Tibial artery (tissue), 4 donors: ENCODE measurements at places on chromosomes 12 and 14.
A peak's percentile ranks its signal among the peaks of the same experiment; 100 is the strongest.

DNA sequence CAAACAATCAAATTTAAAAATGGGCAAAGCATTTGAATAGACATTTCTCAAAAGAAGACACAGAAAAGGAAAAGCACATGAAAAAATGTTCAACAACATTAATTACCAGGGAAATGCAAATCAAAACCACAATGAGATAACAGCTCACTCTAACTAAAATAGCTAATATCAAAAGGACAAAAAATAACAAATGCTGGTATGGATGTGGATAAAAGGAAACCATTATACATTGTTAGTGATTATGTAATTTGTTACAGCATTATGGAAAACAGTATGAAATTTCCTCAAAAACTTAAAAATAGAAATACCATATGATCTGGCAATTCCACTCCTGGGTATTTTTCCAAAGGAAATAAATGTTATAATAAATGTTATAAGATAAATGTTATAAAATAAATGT is 52.9 kb downstream of the DUSP6 start:
- no peak for DNase-seq

DNA sequence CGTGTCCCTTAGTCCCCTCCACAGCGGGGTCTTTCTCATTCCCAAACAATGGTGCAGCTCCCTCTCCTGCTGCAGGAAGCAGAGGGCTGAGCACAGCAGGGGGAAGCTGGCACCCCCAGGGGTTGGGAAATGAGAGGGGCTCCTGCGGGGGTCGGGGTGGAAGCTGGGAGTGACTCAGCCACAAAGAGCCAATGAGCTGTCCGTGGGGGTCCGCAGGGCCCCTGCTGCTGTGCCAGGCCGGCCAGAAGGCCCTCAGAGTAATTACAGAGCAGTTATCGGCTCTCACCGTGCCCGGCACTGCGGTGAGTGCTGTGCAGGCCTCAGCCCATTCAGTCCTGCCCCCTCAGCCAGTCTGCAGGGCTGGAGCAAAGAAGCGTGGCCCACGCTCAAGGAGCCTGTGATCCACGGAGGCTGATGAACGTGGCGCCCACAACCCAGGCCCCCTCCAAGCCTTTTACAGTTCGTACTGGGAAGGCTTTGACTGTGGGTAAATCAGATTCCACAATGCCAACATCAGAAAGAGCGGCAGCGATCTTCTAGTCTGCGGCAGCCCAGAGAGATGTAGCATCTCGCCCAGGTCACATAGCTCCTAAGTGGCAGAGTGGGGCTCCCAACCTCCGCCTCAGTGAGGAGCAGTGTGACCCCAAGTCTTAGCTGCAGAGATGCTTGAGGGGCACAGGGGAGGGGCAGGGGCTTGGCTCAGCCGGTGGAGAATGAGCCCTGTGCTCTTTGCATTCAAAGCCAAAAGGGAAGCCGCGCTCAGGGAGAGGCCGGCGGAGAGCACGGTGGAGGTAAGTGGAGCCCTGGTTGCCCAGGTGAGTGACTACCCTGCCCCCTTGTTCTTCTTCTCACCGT is 43.4 kb downstream of the SLC6A12 start:
- DNase-seq = no peak

DNA sequence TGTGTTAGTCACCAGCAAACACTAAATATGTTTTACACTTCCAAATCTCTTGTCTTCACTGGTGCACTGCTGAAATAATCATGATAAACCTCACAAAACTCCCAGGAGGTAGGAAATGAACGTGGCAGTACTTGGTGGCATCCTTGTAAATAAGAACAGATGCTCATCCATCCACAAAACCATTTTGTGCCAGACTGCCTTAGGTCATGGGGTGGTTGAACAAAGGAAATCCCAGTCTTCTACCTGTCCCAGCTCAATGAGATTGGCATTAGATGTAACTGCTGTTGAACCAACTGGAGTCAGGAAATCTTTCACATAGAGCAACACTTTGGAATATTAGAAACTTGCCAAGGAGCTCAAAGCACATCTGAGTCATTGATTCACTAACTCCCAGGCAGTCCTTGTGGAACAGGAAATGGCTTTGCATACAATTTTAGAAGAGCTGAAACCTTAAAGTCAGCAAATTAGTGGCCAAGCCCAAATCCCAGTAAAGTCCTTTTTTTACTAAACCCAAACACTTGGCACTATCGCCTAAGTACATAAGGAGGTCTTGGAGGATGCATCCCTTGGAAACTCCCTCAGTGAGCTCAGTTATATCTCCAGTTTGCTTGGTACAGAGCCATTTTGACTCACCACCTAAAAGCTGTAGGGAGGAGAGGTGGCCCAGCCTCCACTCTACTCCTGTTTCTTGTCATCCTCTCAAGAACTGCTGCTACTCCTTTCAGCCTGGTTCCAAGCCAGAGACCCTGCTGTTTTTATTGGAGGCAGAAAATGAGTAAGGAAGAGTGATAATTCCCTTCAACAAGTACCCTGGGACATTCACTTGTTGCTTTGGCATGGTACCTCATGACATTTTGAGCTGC is 208.0 kb downstream of the NOVA1 start:
- DNase-seq = no peak

GRCh38 chr12:57109207-57110103 is 1.7 kb downstream of the STAT6 start:
- no peak for DNase-seq

DNA sequence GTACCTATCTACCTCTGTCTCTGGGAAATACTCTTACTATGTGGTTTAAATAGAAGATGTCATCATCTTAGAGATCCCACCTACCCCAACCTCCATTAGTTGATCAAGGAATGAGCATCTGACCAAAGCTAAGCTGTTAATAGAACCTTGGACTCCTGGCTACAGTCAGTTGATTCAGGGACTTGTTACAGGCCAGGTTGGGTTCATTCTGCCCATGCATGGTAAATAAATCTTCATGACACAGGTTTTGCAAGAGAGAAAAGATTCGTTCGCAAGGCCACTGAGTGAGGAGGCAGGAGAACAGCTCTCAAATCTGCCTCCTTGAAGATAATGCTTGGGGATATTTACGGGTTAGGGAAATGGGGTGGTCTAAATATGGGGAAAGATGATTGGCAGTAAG is 19.5 kb downstream of the SDR9C7 start:
- no peak for DNase-seq

GRCh38 chr12:67269633-67270573 is 745 bp downstream of the CAND1 start:
- DNase-seq = peak; percentile 79

GRCh38 chr12:50589650-50590435 is 85.1 kb downstream of the DIP2B start:
- no peak for DNase-seq

DNA sequence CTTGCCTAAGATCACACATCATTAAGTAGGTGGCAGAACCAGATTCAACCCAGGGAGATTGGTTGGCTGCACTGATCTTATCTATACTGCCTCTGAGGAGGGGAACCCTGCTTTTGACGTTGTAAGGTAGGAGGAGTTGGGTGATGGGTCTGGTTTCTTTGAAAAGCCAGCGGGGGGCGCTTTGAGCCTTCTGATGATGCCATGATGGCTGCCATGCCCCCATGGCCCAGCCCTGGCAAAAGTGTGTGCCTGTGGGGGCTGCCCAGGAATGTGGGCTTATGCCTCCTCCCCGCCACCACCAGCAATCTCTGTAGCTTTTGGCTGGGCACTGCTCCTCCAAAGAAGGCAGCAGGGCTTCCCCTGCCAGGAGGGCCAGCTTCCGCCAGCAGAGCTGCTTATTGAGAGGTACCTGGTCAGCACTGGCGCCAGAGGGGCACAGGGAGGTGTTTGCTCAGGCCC is 224.3 kb downstream of the SLC41A2 start:
- DNase-seq = peak; percentile 75

DNA sequence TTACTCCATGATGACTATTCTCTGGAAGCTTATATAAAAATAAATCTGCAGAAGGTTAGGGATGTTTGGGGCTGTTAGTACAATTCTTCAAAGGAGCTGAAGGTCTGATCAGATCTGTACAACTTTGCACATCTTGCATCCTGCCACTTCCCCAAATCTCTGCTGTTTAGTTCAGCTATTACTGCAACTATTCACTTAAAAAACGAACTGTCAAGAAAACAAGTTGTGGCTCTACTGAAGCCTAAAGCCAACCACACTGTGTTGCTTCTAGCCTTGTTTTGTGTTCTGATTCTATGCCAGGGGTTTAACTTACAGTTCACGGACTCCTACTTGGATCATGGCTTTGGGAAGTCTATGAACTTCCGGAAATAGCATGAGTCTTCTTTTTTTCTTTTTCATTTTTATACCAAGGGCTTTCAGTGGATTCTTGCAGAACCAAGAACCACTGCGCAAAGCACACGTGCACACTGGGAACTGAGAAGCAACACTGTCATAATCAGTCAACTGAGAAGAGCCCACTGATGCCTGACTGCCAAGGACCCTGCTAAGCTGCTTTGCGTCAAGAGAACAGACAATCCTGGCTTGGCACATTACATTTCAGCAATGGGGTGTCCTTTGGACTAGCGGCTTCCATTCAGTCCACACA is 66.3 kb upstream of the EEA1 start:
- DNase-seq = no peak

- DNase-seq = no peak
Observed at GRCh38 chr14:96084796-96085195, 45.6 kb downstream of the C14orf132 start.
